ENCODE measurements at places on chromosomes 13 and 19.

GRCh38 chr13:100887729-100888151 is 213.1 kb upstream of the TMTC4 start:
- no peak for DNase-seq

DNA sequence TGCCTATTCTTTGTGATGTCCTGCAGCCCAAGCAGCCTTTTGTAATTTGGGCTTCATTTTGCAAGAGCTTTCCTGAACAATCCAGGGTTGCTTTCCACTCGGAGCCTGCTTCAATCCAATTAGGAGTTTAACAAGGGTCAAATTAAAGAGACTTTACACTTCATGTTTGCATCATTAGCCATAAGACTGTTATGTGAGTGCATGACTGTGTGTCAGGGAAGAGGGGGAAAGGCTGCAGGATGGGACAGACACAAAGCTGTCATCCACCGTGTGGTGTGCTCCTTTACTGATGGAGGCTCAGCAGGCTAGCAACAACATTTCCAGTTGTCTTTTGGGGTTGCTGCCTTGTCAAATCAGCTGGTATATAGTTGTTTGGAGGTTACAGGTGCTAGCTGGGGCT is 23.7 kb upstream of the MAB21L1 start:
- DNase-seq: no peak

DNA sequence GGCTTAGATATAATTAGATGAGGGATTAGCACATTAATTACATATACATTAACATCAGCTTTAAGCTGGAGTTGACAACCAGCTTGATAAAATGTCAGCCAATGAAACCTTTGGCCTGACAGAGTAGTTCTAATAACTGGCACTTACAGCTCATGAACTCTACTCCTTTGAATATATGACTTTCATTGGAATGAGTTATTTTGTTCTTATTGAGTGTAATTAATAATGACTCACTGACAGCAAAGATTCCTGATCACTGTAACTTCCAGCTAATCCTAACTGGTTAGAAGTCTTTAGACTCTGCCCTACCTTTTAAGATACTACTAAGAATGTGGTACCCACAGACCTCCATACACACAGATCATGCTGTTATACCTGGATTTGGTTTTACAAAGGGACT is 41.0 kb downstream of the EFNB2 start:
- no peak for DNase-seq

- DNase-seq: no peak
Observed at GRCh38 chr19:43628646-43629326, 9.4 kb upstream of the ZNF428 start.
